GM23248 (cell line): ENCODE measurements at places on chromosomes 1 and 21.

GRCh38 chr1:98099501-98099900, 178.7 kb upstream of the DPYD start:
- no peak overlapping the region for H3K27ac ChIP-seq
- no peak overlapping the region for H3K4me3 ChIP-seq
- peaks cover 33% of the 10 kb centered on the region for H3K4me1 ChIP-seq
- H3K27me3 ChIP-seq, result no peaks in the 10 kb centered on the region
- H3K36me3 ChIP-seq, result no peaks in the 10 kb centered on the region

DNA sequence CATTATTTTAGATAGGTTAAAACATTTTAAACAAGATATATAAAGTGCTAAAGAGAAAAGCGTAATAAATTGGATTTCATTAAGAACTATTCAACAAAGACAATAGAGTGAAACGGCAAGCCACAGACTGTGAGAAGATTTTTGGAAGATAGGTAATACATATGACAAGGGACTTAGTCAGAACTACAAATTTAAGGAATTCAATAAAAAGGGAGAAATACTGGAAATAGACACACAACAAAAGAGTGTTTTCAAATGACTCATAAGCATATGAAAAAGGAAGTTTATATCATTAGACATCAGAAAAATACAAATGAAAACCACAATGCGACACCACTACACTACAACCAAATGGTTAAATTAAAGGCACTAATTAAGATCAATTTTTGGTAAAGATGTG, 90.5 kb downstream of the GDAP2 start:
- peak; percentile 89 for DNase-seq
- H3K36me3 ChIP-seq, result no peaks in the 10 kb centered on the region
- H3K27ac ChIP-seq, result peak overlapping the region; percentile 84
- H3K27me3 ChIP-seq, result no peaks in the 10 kb centered on the region

GRCh38 chr1:17852383-17852782, 97.2 kb downstream of the ACTL8 start:
- H3K4me1 ChIP-seq, result no peaks in the 10 kb centered on the region
- H3K27me3 ChIP-seq, result no peaks in the 10 kb centered on the region
- H3K36me3 ChIP-seq, result no peaks in the 10 kb centered on the region
- no peak overlapping the region for H3K27ac ChIP-seq

DNA sequence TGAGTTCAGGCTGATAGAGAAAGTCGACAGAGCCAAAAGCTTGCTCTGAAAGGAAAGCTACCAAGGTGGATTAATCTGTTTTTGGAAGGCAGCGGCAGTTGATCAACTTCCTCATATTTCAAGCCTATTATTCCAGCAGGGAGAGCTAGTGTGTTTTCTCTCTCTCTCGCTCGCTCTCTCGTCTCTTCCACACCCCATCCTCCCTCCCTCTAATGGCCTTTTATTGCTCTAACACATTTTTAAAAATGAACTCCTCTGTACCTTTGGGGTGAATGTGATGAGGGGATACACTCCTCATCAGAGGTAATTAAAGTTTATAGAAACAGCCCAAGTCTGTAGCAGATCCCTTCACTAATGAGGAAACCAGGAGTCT, 126.4 kb downstream of the CLIC6 start:
- peak; percentile 65 for DNase-seq
- peaks cover 61% of the 10 kb centered on the region for H3K36me3 ChIP-seq
- peak overlapping the region; percentile 97 for H3K27ac ChIP-seq
- H3K4me3 ChIP-seq, result peak overlapping the region; percentile 5; the same call in 1 of the 2 replicates

- no peaks in the 10 kb centered on the region for H3K36me3 ChIP-seq
- no peaks in the 10 kb centered on the region for H3K27me3 ChIP-seq
- H3K4me3 ChIP-seq, result no peak overlapping the region
- H3K4me1 ChIP-seq, result no peaks in the 10 kb centered on the region
- no peak overlapping the region for H3K27ac ChIP-seq
- DNase-seq, result no peak
Measured at GRCh38 chr1:178183796-178184195, 89.9 kb downstream of the RASAL2 start.

DNA sequence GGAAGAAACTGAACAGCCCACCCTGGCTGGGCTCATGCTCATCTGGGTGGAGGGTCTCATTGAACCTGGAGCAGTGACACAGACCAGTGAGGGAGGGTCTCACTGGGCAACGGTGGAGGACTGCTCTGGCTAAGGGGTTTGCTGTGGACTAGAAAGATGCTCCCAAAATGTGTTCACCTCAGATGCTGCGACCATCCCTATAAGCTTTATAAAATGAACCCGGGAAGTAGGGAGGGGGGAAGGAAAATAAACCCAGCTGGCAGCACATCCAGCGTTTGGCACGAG, 34.5 kb upstream of the LBR start:
- no peak for DNase-seq
- H3K27me3 ChIP-seq, result no peaks in the 10 kb centered on the region
- H3K4me3 ChIP-seq, result no peak overlapping the region
- H3K4me1 ChIP-seq, result peaks cover 20% of the 10 kb centered on the region

DNA sequence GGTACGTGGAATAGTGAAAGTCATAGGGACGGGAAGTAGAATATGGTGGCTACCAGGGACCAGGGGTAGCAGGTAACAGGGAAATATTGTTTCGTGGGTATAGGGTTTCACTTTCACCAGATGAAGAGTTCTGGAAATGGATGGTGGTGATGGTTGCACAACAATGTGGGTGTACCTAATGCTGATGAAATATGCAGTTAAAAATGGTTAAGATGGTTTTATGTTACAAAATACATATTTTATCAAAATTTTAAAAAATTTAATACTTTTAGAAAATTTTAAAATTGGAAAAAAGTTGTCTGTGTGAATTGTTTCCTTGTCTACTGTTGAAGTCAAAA, 55.5 kb upstream of the TLR5 start:
- no peaks in the 10 kb centered on the region; the same call in 1 of the 2 replicates for H3K27me3 ChIP-seq
- DNase-seq, result no peak
- H3K4me3 ChIP-seq, result no peak overlapping the region
- H3K36me3 ChIP-seq, result no peaks in the 10 kb centered on the region
